ENCODE measurements at places on chromosomes 6 and 20. TPM values are rescaled to one million over a fixed set of nuclear protein-coding genes. Genes with fewer than 3 reads are reported as not detected.

GRCh38 chr6:71446470-71446869, 157.9 kb downstream of the OGFRL1 start:
- DNase-seq = no peak

Gene MAP1LC3A
- 110 TPM for total RNA-seq

GRCh38 chr6:83509441-83509840, 2.9 kb upstream of the PRSS35 start:
- DNase-seq = no peak

Gene MYB
- 0.08 TPM for total RNA-seq

Gene IBTK
- total RNA-seq = 28.5 TPM

GRCh38 chr6:20909621-20910020, 375.4 kb downstream of the CDKAL1 start:
- DNase-seq = no peak

Gene SLC26A8
- not detected for total RNA-seq

Gene POM121L2
- not detected for total RNA-seq

GRCh38 chr6:156897907-156898531, 120.8 kb downstream of the ARID1B start:
- no peak for DNase-seq

- no peak for DNase-seq
Observed at GRCh38 chr20:24297993-24298392, 171.4 kb upstream of the SYNDIG1 start.

DNA sequence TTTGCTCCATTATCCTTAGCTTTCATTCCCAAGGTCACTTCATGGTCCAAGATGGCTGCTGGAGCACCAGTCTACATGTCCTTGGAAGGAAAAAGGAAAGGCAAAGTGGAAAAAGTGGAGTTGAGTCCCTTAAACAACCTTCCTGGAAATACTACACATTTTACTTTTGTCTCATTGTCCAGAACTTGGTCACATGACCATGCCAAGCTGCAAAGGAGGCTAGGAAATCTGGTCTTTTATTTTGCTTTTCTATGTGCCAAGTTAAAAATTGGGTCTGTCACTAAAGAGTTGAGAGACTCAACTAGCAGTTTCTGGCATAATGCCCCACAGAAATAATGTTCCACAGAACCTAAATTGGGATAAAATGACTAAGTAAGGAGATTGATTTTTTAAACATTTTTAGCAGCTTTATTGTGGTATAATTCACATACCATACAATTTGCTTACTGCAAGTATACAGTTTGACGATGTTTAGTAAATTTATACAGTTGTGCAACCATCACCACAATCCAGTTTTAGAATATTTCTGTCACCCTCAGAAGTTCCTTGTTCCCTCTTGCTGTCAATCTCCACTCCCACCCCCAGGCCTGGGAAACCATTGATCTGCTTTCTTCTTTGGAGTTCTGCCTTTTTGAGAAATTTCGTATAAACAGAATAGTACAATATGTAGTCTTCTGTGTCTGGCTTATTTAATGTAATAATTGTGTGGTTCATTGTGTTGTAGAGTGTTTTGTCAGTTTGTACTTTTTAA, 5.6 kb upstream of the CHD6 start:
- no peak for DNase-seq

GRCh38 chr6:149910721-149911151, 12.2 kb downstream of the RAET1G start:
- no peak for DNase-seq

Gene TRIM15
- not detected for total RNA-seq

DNA sequence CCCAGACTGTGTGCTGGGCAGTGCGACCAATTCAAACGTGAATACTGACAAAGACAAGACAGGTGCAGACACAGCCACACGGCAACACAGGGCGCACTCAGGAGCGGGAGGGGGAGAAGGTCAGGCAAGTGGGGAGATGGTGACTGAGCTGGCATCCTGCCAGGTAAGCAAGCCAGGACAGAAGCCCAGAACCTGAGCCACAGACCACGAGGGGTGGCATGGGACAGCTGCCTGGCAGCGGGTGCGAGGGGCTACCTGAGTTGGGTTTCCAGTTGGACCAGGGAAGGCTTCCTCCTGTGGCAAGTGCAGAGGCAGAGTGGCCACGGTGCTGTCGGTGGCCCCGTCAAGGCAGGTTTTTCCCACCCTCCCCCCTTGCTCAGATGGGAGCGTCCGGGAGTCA, 215.2 kb upstream of the ARID1B start:
- no peak for DNase-seq

Gene IL20RA
- total RNA-seq = 10.1 TPM

Gene DNMT3B
- total RNA-seq = 0.49 TPM

Gene TREML2
- total RNA-seq = not detected

- DNase-seq = no peak
Observed at GRCh38 chr6:141483598-141484061, 649.1 kb upstream of the GJE1 start.

- no peak for DNase-seq
Observed at GRCh38 chr20:5845681-5846615, 95.7 kb downstream of the SHLD1 start.

DNA sequence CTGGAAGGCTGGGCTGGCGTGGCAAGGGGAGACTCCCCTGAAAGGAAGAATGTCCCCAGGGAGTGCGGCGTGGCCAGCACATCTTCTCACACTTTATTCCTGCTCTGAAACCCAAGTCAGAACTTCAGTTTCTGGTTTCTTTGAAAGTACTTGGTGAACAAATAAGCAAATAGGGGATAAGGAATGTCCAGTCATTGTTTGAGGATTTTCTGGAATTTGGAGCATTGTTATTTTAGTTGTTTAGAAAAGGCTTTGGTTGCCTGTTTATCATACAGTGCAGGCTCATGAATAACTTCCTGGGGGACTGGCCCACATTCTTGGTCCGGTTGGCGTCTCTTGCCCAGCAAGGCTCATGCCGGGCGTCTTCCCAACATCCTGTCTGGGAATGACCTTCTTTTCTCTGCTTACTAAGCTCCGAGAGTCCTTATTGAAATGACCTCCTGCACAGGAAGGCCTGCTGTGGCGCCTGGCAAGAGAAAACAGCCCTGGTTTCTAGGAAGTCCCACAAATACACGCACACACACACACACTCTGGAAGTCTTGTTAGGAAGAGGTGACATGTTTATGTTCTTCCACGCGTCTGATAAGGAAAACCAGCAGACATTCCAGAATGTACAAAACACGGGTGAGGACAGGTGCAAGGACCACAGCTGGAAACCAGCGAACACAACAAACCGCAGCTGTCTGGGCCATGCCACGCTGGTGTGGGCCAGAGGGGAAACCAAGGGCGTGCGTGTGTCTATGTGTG, 71.9 kb downstream of the TMEM170B start:
- DNase-seq = peak; percentile 25

Gene BIRC7
- total RNA-seq = 0.27 TPM

DNA sequence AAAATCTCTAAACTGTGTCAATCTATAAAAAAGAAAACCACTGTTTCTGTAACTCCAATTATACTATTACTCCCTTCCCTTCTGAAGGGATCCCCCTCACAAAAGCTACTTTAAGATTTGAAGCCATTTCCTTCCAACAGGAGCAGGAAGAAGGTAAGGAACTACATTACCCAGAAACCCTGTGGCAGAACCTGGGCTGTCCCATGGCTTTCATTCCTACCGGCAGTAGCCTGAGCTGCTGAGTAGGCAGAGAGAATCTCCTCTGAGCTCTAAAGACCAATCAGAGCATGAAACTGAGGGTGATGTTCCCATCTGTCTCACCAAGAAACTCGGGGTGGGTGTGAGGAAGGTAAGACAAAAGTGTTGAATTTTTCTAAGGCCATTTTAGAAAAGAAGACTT, 108.0 kb upstream of the LRFN2 start:
- DNase-seq = no peak

DNA sequence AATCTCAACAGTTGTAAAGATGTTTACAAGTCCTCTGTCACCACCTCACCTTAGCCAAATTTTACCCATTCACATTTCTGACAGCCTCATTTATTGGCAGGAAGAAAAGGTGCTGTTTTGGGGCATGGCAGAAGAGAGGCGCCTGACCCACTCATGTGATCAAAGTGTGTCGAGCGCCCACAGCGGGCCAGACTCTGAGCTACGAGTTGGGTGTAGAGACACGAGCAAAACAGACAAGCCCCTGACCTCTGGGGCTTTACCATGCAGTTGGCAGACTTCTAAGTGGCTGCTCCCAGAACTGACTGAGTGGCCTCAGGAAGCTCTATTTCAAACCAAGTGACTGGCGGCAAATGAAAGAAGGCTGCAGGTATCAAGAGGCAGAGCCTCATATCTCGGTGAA, 167.0 kb downstream of the SOBP start:
- peak; percentile 55 for DNase-seq

DNA sequence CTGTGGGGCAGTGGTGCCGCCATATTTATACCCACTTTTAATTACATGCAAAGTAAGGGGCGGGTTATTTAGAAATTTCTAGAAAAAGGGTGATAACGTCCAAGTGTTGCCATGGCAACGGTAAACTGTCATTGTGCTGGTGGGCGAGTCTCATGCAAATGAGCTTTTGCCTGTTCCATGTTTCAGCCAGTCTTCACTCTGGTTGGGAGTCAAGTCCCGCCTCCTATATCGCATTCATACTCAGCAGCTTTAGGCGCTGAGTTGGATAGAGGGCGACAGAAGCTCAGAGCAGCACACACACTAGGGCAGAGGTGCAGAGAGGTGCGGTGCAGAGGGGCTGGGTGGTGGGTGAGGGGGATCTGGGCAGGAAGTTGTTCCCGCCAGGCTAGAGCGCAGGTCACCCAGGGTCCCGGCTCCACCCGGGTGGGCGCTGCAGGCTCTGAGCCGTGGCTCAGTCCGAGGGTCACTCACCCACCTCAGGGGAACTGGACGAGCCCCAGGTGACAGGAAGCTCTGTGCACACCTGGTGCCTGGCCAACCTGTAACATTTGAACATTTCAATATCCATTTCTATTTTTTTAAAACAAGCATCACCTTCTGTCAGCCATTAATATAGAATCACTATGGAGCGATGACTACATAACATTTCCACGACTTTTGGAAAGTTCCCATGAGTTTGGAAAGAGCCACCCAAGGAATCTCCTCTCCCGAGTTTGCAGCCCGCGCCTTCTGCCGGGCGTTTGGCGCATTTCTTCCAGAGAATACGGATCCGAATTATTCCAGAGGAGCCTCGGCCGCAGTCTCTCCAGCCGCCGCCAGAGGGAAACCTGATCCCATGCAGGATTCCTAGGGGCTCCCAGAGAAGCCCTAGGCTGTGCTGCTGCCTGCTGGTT, 89.1 kb upstream of the PHACTR3 start:
- peak; percentile 69 for DNase-seq

DNA sequence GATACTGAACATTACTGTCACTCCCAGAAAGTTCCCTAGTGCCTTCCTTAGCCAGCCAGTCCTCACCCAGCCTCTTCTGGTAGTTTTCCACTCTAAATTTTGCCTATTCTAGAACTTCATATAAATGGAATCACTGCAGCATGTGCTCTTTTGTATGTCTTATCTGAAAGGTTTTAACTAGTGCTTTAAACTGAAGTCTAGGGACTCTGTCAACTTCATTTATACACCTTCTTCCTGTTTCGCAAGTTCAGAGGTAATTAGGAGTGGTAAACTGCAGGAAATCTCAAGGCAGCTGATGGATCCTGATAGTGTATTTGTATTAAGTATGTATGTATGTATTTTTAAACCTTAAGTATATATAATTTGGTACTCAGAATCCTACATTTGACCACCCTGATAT, 94.3 kb downstream of the TCP11 start:
- no peak for DNase-seq

Gene TPBG
- 2.6 TPM for total RNA-seq

Gene ADAT2
- 1.5 TPM for total RNA-seq

Gene HSD17B8
- total RNA-seq = 18.2 TPM
